B cell (primary cell): ENCODE measurements at places on chromosomes 3 and 15. TPM values are rescaled to one million over a fixed set of nuclear protein-coding genes. Genes with fewer than 3 reads are reported as not detected.

GRCh38 chr3:158830391-158830790, 28.5 kb downstream of the MFSD1 start:
- H3K4me3 ChIP-seq, result no peak overlapping the region
- no peak for DNase-seq
- peaks cover 29% of the 10 kb centered on the region for H3K36me3 ChIP-seq
- H3K27ac ChIP-seq, result no peak overlapping the region
- H3K27me3 ChIP-seq, result no peaks in the 10 kb centered on the region
- no peaks in the 10 kb centered on the region for H3K4me1 ChIP-seq

The LRRC3B gene
- not detected in 2 replicates for total RNA-seq

The SPINT1 gene
- total RNA-seq, result 14.4 and 18.2 TPM in 2 replicates

The CDHR4 gene
- total RNA-seq, result 0.29 and 0.32 TPM in 2 replicates

GRCh38 chr3:73592154-73593144, 32.3 kb downstream of the PDZRN3 start:
- no peak overlapping the region for H3K27ac ChIP-seq
- H3K27me3 ChIP-seq, result no peaks in the 10 kb centered on the region
- H3K36me3 ChIP-seq, result no peaks in the 10 kb centered on the region
- no peak overlapping the region for H3K4me3 ChIP-seq
- no peaks in the 10 kb centered on the region for H3K4me1 ChIP-seq

DNA sequence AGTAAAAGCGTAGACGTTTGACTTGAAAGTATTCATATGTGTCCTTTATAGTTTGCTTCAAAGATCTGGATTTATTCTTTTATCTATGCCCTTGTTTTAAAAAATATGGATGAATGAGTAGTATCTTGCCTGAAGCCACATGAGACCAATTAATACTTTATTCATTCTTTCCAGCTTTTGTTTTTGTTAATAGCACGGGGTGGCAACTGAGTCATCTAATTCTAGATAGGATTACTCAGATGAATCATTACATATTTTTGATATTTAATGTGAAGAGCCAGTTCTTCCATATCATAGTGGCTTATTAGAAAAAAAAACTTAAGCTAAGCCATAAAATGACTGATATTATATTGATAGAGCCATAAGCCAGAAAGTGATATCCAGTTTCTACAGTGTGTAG, 121.9 kb downstream of the BBX start:
- no peak overlapping the region for H3K4me3 ChIP-seq
- DNase-seq, result no peak
- H3K4me1 ChIP-seq, result no peaks in the 10 kb centered on the region
- H3K27ac ChIP-seq, result no peak overlapping the region

GRCh38 chr15:75651810-75652543, 4.3 kb downstream of the SNX33 start:
- H3K4me1 ChIP-seq, result peaks cover 10% of the 10 kb centered on the region
- DNase-seq, result no peak
- H3K36me3 ChIP-seq, result no peaks in the 10 kb centered on the region
- H3K4me3 ChIP-seq, result no peak overlapping the region
- no peak overlapping the region for H3K27ac ChIP-seq
- peaks cover 18% of the 10 kb centered on the region for H3K27me3 ChIP-seq

DNA sequence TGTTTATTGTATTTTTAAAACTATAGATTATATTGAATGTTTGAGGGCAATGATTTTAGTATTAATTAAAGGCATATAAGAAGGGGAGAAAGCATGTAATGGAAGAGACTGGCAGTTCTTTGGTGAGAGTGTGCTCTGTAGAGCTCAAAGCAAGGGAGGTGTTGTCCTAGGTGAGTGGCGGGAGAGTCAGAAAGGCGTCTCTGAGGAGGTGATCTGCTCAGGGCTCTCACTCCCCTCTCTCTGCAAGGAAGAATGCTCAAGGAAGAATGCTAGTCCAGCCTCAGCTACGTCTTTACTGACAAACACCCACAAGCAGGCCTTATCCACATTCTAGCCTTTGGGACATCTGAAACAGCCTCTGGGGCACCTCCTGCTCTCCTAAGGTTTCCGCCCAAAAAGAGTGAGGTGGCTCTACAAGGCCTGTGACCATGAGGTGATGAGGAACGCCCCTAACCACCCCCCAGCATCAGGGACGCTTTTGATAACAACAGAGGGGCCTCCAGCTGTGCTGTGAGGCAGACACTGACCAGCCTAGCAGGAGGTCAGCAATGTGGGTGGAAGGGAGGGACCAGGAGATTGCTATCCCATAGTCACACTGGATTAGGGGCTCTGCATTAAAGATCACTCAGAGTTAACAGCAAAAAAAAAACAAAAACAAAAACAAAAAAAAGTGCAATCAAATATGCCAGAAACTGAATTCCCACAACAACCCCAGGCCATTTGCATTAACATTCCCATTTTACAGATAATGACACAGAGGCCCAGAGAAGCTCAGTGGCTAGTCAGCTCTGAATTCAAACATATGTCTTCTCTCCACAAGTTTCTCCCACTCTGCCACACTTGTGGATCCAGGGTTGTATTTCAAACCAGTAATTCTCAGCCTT, 202.2 kb upstream of the CTNNB1 start:
- no peaks in the 10 kb centered on the region for H3K36me3 ChIP-seq
- H3K27ac ChIP-seq, result no peak overlapping the region
- H3K4me3 ChIP-seq, result no peak overlapping the region
- no peaks in the 10 kb centered on the region for H3K27me3 ChIP-seq

DNA sequence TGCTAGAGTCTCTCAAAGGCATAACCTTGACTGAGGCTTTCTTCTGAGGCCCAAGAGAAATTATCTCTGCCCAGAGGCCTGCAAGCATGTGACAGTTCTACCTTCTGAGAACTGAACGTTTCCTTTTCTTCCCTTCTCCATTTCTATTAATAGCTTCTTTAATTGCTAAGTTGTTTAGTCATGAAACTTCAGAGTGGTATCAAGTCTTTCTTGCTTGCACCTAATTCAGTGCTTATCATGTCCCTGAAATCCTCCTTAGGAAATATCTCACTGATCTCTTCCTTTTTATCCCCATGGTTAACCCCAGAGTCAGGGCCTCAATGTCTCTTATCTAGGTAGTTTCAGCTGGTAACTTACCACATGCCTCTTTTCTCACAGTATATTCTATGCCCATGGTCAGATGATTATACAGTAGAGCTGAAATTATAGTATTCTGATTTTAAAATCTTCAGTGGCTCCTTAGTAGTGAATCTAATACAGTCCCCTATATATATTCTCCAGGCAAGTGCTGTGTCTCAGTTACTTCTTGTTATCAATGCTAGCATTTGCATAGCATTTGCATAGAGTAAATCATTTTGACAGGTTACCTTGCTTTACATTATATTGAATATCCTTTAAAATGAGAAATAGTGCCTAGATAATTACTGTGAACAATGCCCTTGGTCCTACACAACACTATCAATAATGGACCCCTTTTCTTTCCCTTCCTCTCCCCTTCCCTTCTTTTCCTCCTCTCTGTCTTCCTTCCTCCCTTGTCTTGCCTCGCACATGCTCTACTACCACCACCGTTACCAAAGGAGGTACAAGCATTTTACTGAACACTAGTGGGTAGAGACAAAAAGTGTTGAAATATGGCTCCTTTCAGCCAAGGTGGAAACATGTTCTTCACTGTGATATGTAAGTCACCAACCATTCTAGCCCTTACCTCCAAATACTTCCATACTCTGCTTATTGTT, 33.0 kb downstream of the KBTBD8 start:
- H3K4me3 ChIP-seq, result no peak overlapping the region
- no peak for DNase-seq
- H3K27me3 ChIP-seq, result no peaks in the 10 kb centered on the region
- H3K4me1 ChIP-seq, result peaks cover 16% of the 10 kb centered on the region

The CCR1 gene
- 0.79 and 1.1 TPM in 2 replicates for total RNA-seq

The KCNMB3 gene
- total RNA-seq, result 5.7 and 6.1 TPM in 2 replicates

DNA sequence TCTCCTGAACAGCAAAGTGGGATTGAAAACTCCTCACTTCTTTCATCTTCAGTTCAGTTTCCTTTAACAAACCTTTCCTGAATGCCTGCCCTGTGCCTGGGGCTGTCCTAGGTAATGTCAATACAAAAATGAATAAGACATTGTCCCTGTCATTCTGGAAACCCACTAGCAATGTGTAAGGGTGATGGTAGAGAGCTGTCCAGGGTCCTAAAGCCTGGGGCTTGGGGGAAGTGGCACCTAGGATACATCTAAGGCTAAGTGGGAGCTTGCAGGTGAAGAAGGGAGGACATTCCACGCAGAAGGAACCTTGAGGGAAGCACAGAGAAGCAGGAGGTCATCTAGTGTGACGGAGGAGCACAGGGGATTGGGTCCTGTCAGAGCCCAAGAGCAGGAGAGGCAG, 212.7 kb upstream of the PPP2R3A start:
- H3K27ac ChIP-seq, result no peak overlapping the region
- no peaks in the 10 kb centered on the region for H3K36me3 ChIP-seq
- no peak overlapping the region for H3K4me3 ChIP-seq
- no peak for DNase-seq
- no peaks in the 10 kb centered on the region for H3K4me1 ChIP-seq

GRCh38 chr15:55791551-55792400, 48.8 kb upstream of the PRTG start:
- no peaks in the 10 kb centered on the region for H3K36me3 ChIP-seq
- no peaks in the 10 kb centered on the region for H3K27me3 ChIP-seq
- no peak overlapping the region for H3K27ac ChIP-seq
- H3K4me3 ChIP-seq, result no peak overlapping the region
- H3K4me1 ChIP-seq, result no peaks in the 10 kb centered on the region

DNA sequence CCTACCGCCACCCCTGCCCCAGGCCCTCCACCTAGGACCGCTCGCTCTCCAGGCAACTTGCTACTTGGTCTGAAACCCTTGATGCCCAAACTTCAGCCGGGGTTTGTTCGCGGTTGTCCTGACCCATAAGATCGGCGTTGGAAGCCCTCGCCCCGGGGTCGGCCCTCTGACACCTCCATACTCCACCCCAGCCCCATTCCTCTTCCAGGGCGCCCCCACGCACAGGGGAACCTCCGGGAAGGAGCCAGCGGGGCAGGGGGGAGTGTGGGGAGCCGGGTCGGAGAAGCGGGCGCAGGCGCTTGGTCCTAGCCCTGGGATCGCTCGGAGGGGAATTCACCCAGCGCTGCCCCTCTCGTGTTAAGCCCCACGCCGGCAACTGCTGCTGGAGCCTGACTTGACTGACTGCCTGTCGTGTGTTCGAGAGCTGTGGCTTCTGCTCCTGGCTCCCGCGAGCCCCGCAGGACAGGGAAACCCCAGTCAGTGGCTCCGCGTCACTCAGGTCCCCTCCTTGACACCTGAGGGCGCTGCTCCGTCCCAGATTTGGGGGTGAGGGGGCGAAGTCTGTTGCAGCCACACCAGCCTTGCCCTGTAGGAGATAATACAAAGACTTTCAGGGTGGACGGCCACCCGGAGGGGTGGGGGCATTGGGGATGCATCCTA, 675 bp downstream of the RYR3 start:
- no peaks in the 10 kb centered on the region for H3K36me3 ChIP-seq
- H3K4me3 ChIP-seq, result no peak overlapping the region
- no peak for DNase-seq
- no peaks in the 10 kb centered on the region for H3K27me3 ChIP-seq
- H3K27ac ChIP-seq, result no peak overlapping the region

GRCh38 chr3:157157836-157158235, 2.1 kb downstream of the CCNL1 start:
- H3K4me1 ChIP-seq, result peaks cover 42% of the 10 kb centered on the region
- peaks cover 58% of the 10 kb centered on the region for H3K36me3 ChIP-seq
- H3K4me3 ChIP-seq, result peak overlapping the region; percentile 2

- H3K4me3 ChIP-seq, result no peak overlapping the region
- H3K27ac ChIP-seq, result no peak overlapping the region
- H3K36me3 ChIP-seq, result no peaks in the 10 kb centered on the region
- H3K27me3 ChIP-seq, result no peaks in the 10 kb centered on the region
Observed at GRCh38 chr3:81500039-81500438, 261.4 kb downstream of the GBE1 start.

The MYH15 gene
- total RNA-seq, result 0.07 TPM in 1 of 2 replicates, not detected in the other
